Hepatocyte (in vitro differentiated cells): ENCODE measurements at places on chromosomes 6 and 20. TPM values are rescaled to one million over a fixed set of nuclear protein-coding genes. Genes with fewer than 3 reads are reported as not detected.

GRCh38 chr20:63576311-63576710 lies 2.3 kb upstream of the HELZ2 start:
- no peaks in the 10 kb centered on the region for H3K27me3 ChIP-seq
- DNase-seq, result no peak
- H3K27ac ChIP-seq, result no peak overlapping the region

DNA sequence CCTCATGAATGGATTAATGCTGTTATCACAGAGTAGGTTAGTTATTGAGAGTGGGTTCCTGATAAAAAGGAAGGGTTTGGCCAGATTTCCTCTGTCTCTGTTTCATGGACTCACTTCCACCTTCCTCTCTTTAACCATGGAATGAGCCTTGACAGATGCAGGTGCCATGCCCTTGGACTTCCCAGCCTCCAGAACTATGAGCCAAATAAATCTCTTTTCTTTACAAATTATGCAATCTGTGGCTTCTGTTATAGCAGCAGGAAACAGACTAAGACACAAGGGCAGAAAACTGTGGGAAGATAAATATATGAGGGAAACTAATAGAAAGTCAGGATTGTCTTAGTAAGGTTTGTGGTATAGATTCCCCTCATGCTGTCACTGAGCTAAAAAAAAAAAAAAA lies 106.5 kb downstream of the QRSL1 start:
- no peak for DNase-seq
- peaks cover 6% of the 10 kb centered on the region for H3K4me1 ChIP-seq
- no peak overlapping the region for H3K27ac ChIP-seq
- no peaks in the 10 kb centered on the region for H3K36me3 ChIP-seq

GRCh38 chr6:107555449-107555848 lies 65.5 kb downstream of the SOBP start:
- DNase-seq, result no peak
- H3K4me1 ChIP-seq, result no peaks in the 10 kb centered on the region
- no peaks in the 10 kb centered on the region for H3K27me3 ChIP-seq
- H3K36me3 ChIP-seq, result no peaks in the 10 kb centered on the region
- H3K27ac ChIP-seq, result no peak overlapping the region

DNA sequence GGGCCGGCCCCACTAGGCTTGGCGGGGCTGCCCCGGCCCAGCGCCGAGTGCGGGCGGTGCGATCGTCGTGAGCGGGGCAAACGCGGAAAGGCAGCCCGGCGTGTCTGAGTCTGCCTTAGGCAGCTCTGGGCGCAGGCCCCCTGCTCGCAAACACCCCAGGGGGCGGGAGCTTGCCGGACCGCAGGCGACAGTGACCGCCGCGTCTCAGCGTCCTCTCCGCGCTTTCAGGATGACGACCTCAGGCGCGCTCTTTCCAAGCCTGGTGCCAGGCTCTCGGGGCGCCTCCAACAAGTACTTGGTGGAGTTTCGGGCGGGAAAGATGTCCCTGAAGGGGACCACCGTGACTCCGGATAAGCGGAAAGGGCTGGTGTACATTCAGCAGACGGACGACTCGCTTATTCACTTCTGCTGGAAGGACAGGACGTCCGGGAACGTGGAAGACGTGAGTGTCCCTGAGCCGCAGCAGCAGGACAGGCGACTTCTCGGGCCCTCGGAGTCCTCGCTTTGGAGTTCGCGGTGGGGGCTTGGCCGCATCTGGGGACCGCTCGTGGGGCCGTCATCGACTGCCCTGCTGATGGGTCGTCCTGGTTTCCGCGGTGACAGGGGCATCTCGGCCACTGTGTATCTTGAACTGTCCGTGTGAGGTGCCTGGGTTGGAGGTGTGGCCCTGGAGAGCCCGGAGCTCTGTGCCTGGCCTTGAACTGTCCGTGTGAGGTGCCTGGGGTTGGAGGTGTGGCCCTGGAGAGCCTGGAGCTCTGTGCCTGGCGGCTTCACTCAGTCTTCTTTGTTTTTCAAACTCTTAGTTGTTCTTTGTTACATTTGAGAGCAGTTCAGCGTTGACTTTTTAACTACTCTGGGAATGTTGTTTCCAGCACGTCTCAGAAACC lies 786 bp downstream of the ADRM1 start:
- peak overlapping the region; percentile 77 for H3K27ac ChIP-seq
- H3K4me3 ChIP-seq, result peak overlapping the region; percentile 44
- peak; percentile 48 for DNase-seq
- H3K4me1 ChIP-seq, result peaks cover 15% of the 10 kb centered on the region

DNA sequence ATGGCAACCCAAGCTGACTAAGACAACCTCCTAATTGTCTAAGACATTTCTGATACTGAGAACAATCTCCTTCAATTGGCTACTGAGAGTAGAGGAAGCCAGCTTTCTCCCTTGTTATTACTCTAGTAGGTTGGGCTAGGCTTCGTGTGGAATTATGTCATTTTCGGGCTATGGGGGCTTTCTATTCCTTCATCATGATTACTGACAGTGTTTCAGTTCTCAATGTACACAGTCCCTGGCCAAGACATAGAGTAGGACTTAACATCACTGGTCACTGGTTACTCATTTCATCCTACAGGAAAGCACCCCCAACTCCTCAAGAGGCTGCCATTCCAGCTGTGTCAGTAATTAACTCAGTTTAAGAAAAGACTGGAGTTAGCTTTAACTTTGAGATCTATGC lies 100.0 kb downstream of the KIF6 start:
- no peak overlapping the region for H3K4me3 ChIP-seq
- no peaks in the 10 kb centered on the region for H3K4me1 ChIP-seq
- no peaks in the 10 kb centered on the region for H3K36me3 ChIP-seq

DNA sequence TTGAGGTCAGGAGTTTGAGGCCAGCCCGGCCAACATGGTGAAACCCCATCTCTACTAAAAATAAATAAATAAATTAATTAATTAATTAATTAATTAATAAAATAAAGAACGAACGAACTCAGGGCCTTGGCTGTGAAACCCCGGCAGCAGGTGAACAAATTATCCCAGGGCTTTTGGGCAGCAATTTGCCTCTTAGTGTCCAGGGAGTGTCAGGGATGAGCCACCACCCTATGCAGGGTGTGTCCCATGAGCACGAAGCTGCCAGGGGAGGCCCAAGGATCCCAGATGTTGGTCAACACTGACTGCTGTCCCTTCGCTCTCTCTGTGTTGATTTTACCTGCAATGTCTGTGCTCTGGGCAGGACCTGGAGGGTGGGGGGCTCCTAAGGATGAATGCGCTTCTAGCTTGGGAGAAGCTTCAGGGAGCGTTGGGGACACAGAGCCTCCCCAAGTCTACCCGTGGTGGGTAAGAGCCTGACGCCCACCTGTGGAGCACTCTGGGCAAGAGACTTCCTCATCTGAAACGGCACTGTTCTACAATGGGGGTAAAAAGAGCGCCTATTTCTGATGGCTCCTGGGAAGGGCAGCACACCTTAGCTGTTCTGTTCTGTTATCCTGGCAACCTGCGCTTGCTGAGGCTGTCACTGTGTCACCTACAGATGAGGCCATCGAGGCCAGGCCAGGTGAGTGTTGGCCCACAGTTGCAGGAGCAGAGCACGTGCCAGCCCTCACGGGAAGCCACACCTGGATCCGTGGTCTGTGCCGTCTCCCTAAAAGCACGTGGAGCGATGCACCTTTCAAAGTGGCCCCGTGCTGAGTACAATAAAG lies 125.5 kb upstream of the CDH4 start:
- H3K27ac ChIP-seq, result no peak overlapping the region
- no peak for DNase-seq
- no peaks in the 10 kb centered on the region for H3K4me1 ChIP-seq
- H3K36me3 ChIP-seq, result no peaks in the 10 kb centered on the region

DNA sequence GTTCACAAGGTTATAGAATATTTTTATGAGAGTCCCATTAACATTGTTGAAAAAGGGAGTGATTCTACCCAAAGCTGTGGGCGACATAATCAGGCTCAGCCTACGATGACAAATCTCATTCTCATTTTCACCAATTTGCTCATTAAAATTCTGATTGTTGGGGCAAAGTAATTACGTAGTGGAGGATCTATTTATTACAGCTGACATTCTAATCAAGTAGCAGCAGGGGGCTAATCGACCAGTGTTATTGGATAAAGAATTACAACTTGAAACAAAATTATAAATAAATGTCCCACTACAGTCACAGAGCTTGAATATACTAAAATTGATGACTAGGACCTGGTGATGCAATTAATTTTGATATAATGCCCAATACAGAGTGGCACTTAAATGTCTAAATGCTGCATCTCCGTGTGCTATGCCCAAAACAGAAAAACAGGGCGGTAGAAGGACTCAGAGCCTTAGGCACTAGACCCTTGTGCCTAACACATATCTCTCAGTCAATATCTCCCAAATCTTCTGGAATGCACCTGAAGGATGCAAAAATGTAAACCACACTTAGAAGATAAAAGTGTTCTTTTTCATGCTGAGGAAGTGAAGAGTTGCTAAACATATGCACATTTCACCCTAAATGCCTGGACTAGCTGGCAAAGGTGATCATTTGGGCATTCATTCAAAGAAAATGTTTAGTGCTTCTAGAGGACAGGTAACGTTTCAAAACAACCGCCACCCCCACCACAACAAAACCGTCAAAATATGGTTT lies 88.3 kb downstream of the CD24 start:
- peak overlapping the region; percentile 87 for H3K27ac ChIP-seq
- no peaks in the 10 kb centered on the region for H3K36me3 ChIP-seq
- no peak overlapping the region for H3K4me3 ChIP-seq
- H3K4me1 ChIP-seq, result peaks cover 53% of the 10 kb centered on the region

GRCh38 chr6:75893058-75893775 lies 144.2 kb downstream of the MYO6 start:
- no peaks in the 10 kb centered on the region for H3K36me3 ChIP-seq
- peak; percentile 86 for DNase-seq
- H3K27ac ChIP-seq, result no peak overlapping the region

The PGC gene
- 67.4 and 109 TPM in 2 replicates for polyA plus RNA-seq

The CPNE1 gene
- 91.1 and 93.4 TPM in 2 replicates for polyA plus RNA-seq

The ZBP1 gene
- polyA plus RNA-seq, result not detected in 2 replicates

The BICRAL gene
- polyA plus RNA-seq, result 2.1 and 3.1 TPM in 2 replicates
